ENCODE measurements at places on chromosomes 7 and 10.

DNA sequence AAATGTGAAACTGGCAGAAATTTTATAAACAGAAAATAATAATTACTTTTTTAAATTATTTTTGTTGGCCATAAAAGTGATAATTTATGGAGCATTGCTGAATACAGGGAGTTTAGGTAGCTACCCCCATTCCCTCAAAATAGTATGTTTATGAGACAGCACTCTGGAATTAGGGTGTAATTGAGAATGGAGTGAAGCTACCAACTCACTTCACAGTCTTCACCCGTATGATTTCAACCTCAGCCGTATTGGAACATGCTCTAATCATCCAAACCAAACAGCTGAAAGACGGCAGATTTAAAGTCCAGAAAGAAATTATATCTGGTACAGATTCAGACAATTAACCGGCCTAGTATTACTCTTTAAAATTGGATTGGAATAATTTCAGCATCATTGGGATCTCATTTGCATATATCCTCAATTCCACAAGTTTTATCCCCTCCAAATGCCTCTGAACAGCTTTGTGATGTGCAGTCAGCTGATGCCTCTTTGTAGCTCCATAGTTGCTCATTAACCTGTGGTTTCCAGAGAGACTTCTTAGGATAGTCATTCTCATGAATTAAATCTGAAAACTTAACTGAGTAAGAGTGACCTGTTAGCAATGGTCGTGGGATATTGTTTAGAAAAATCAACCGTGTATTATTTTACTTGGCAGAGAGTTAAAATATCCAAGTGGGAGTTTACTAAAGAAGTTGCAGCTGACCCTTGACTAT lies 59.1 kb upstream of the GJD4 start:
- no peak for DNase-seq

- DNase-seq, result no peak
Observed at GRCh38 chr7:71548746-71549145, 416.8 kb downstream of the GALNT17 start.

DNA sequence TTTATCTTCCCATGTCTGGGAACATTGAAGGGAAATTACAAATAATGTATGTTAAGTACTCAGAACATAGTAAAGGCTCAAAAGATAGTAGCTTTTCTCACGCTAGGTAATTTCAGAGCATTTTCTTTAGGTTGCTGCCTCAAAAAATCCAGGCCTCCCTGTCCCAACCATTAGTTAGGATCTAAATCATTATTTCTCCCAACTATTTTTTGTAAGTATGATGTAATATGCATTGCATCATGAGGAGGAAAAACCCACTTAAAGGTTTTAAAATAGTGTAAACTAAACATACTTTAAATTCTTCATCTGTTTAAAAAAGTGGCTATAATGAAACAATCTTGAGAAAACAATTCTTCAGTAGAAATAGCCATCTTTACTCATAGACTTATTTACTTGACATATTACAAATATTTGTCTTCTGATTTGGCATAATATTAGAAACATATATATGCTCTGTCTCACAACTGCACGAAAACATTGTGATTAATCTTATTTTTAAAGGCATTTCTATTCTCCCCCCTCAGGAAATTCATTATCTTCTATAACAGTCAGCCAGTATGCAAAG lies 329.3 kb downstream of the ELMO1 start:
- no peak for DNase-seq

DNA sequence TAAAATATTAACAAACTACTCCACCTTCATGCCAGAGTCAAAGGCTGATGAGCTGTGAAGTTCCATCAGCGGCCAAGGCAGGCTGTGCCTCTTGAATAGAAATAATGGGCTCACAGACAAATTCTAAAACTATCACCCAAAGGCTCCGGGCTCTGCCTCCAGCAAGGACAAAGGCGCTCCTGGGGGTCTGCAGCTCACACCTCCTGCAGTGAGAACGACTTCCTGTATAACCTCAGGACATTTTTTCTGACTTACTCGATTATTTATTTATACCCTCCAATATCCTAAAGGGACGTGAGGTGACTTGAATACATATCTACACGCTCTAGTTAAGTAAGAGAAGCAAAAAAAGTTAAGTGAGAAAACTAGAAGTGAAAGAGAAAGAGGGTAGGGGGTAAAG lies 500.7 kb downstream of the CCSER2 start:
- no peak for DNase-seq

DNA sequence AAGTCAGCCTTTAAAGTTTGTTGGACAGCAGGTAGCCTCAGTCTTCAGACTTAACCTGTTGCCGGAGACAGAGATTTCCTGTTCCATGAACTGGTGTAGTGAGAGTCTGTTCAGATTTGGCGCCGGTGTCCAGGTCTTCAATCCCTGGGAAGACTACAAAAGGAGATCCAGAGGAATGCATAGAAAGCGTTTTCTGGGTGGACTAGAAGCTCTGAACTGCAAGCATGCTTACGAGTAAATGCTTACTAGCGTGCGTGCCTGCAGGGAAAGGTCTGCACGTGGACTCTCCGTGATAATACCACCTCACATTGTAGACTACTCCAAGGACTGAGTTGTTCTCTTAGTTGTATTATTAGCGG lies 878 bp downstream of the GLRX3 start:
- no peak for DNase-seq

- no peak for DNase-seq
Observed at GRCh38 chr7:150992051-150992640, 1.3 kb downstream of the NOS3 start.

- no peak for DNase-seq
Observed at GRCh38 chr7:122140918-122141317, 3.1 kb downstream of the AASS start.

- DNase-seq, result peak; percentile 39
Observed at GRCh38 chr7:110839866-110840265, 251.1 kb upstream of the LRRN3 start.

GRCh38 chr7:188727-189500 lies 3.5 kb upstream of the FAM20C start:
- DNase-seq, result no peak

- DNase-seq, result no peak
Observed at GRCh38 chr10:130138479-130138866, 2.3 kb downstream of the GLRX3 start.

DNA sequence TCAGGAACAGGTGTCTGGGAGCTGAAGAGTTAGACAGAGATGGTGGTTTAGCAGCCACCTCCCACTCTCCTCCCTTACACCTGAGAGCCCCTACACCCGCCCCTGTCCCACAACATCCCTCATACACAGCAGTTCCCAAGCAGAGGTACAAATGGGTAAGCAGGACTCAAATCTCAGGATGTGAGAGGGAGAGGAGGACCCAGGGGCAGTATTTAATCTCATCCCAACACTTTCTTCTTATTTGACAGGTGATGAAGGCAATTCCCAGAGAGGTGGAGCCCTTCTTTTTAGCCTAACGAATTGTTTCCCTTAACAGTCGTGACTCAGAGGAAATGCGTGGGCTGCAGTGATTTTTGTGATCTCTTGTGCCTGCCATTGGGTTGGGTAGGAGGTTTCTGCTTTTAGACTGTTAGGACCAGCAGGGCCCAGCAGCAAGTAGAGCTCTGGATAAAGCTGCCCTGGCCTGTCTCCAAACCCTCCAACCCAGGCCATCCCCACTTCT lies 191.3 kb downstream of the HECW1 start:
- DNase-seq, result no peak

DNA sequence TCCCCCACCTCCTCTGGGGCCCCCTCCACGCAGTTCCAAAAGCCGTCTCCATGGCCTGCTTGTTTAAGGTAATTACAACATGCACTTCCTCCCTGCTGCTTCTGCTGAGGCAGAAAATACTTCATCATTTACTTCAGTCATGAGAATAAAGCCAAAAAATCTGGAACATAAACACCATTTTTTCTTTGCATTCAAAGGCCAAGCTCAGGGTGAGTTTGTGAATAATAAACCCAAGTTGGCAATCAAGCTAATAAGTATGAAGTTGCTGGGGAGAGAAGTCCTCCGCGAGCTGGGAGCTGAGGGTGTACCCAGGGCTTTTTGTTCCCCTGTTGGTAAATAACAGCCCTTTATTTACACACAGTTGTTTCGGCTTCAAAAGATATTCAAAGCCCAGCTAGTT lies 70.5 kb downstream of the FAM204A start:
- no peak for DNase-seq

DNA sequence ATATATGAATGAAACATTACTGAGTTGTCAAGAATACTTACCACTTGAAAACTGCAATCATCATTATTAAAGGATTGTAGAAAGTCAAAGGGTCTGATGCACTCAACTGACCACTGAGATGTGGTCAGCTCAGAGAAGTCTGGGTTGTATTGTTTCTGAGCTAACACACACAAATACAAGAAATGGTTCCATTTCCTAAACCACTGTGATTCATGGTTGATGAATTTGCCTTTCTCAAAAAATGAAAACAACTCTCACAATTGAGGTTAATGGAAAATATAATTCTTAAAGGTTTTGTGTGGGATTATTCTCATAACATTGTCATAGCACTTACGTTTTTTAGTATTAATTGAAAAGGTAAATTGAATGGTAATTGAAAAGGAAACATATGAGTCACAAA lies 45.6 kb upstream of the TAS2R16 start:
- DNase-seq, result no peak

GRCh38 chr7:27143950-27144780 lies 684 bp upstream of the HOXA5 start:
- no peak for DNase-seq

DNA sequence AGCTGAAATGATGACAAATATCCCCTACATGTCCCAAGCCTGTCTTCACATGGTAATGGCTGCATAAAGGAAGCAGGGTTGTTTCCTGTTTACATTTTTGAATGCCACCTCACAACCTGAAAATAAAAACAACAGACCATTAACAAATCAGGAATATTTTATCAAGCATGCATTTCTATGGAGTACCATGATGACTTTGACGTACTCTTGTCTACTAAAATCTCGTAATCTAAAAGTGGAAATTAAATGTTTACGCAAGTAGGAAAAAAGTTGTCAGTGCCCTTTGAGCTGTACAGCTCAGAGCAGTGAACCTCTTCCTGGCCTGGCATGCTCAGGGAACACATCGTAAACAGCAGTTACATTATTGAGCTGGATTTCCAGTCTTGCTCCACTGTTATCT lies 194.1 kb downstream of the INHBA start:
- no peak for DNase-seq

- DNase-seq, result no peak
Observed at GRCh38 chr7:85602196-85602595, 415.3 kb upstream of the SEMA3D start.

- DNase-seq, result no peak
Observed at GRCh38 chr10:47438857-47439474, 44.9 kb downstream of the ANXA8 start.

- no peak for DNase-seq
Observed at GRCh38 chr7:80410081-80410480, 101.8 kb downstream of the GNAT3 start.

DNA sequence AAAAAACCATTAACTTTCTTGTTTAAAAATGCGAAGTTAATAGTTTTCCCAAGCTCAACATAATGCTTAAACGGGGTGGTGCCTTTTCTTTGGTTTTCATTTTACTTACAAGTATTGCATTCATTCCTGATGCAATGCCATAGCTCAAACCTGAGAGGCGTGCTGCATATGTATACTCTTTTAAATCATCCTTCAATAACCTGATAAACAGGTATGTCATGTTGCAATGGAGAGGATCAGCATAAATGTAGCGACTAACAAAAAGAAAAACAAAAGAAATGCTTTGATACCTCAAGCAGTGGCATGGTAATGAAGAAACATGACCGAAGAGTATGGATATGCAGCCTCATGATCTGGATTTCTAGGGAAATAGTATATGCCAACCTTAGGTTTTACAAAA lies 95.4 kb downstream of the IDE start:
- no peak for DNase-seq

DNA sequence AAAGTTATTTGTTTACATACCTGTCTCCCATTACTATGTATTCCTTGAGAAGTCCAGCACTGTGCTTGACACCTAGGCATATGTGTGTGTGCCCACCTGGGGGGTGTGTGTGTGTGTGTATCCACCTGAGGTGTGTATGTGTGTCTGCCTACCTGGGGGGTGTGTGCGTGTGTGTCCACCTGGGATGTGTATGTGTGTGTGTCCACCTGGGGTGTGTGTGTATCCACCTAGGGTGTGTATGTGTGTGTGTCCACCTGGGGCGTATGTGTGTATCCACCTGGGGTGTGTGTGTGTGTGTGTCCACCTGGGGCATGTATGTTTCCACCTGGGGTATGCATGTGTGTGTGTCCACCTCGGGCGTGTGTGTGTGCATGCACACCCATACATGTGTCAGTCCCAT lies 603.5 kb downstream of the PHTF2 start:
- DNase-seq, result no peak

DNA sequence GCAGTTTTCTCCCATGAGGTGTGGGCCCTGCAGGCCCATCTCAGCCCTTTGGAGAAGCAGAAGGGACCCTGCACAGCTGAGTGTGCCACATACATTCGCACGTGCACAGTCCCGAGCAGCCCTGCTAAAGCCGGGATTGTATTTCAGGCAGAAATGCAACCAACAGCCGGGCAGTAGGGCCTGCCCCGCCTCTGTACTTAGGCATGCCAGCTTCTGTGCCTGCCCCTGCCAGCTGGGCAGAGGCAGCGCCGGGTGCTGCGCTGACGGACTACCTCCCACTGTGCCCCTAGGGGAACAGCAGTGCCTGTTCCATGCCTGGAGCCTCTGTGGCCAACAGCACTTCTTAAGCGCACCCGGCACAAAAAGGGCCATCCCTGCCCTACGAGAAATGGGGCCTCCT lies 170.3 kb downstream of the NEURL1 start:
- no peak for DNase-seq

DNA sequence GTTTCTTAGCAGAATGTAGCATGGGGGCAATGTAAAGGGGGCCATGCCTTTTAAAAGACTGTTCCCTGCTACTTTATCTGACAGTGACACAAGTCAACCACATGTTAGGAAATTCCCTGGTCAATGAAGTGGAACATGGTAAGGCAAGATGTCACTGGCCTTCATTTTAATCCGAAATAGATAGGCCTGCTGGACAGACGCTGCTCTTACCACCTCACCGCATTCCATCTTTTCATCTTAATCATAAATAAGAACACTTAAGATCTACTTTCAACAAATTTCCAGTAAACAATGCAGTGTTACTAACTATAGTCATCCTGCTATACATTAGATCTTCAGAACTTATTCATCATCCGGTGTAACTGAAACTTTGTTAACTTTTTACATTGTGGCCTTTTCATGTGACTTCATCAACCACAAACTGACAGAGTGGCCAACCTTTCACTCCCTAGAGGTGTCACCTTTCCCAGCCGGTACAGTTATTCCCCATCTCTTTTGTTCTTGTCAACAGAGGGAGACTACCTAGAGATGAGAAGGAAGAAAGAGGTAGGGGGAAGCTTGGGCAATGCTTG lies 15.6 kb downstream of the ASB4 start:
- no peak for DNase-seq

- peak; percentile 4 for DNase-seq
Observed at GRCh38 chr7:110119883-110120581, 970.9 kb upstream of the LRRN3 start.
